Activated naive CD8-positive, alpha-beta T cell treated with anti-CD3 and anti-CD28 coated beads for 36 hours (primary cell): ENCODE measurements at places on chromosomes 16 and 17. TPM values are rescaled to one million over a fixed set of nuclear protein-coding genes. Genes with fewer than 3 reads are reported as not detected.

GRCh38 chr17:7406235-7406825 is 1.3 kb upstream of the NLGN2 start:
- no peak for DNase-seq

DNA sequence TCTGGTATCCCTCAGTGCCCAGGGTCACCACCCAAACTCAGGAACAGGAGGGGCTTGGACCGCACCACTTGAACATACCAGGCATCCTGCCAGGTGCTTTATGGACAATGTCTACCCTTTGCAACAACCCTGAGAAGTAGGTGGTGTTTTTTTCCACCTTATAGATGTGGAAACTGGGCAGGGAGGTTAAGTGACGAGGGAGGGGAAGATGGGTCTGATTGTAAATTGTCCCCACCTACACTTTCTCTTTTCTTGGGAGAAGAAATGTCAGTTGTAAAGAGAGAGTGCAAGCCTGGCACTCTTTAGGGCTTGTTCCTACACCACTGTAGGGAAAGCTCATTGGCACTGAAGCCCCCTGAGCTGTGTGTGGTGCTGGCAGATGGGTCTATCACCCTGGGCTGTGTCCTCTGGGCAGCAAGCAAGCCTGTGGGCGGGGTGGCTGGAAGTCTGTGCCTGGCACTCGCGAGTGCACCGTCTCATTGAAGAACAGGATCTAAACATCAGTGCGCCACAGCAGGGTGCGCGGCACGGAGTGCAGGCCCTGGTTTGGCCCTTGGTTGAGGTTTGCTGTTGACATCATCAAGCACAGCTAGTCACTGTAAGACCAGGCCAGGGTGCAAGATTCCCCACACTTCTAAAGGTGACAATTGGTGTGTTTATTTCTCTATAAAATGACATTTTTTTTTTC is 15.1 kb downstream of the NOD2 start:
- no peak for DNase-seq

DNA sequence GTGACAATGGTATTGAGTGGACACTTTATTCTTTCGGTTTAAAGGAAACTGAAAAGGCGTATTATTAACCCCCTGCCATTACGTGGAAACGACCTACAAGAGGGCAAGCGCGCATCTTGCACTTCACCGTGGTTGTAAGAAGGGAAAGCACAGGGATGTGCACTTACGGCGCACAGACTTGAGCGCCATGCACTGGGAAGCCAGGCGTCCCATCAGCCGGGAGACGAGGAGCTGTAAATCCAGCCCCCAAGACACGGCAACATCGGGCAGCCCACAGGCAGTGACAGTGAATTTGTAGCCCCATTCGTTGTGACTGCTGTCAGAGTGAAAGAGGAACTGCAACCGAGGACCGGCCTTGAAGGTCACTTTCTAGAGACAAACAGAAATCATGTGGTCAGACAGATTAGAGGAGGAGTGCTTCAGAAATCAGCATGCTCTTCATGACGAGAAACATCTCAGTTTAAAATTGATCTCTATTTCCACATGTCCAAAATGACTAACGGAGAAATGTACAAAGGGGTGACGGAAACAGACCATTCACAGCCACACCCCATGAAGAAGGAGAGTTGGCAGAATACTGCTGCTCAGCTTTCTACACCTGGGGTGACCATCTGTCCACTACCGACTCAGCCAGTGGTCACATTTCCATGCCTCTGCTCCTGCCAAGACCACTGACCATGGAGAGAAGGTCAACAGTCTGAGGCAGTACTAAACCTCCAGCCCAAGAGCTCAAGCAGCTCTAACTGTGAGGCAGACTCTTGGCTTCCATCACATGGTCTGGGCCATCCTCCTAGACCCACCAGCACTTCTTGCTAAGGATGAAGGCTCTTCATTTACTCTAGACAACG is 68.6 kb downstream of the ZZEF1 start:
- DNase-seq, result no peak

Gene PDK2
- 12.9 TPM for total RNA-seq

DNA sequence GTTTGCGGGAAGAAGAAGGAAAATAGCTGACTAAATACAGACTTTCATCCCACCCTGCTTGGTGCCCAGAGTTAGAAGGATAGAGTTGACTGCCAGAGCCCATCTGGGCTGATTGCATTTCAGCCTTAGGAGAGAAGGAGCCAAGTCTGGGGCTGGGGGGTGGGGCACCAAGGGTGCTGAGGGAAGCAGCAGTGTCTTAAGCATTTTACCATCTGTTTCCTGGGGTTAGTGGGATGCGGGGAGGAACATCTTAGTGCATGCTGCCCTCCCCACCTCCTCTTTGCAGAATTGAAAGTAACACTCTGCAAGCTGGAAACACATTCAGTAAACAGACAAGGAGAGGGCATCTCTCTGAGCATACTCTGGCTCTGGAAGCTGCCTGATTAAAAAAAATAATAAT is 1.5 kb upstream of the ARL5C start:
- DNase-seq, result no peak

Gene SLFN14
- total RNA-seq, result 0.14 TPM

DNA sequence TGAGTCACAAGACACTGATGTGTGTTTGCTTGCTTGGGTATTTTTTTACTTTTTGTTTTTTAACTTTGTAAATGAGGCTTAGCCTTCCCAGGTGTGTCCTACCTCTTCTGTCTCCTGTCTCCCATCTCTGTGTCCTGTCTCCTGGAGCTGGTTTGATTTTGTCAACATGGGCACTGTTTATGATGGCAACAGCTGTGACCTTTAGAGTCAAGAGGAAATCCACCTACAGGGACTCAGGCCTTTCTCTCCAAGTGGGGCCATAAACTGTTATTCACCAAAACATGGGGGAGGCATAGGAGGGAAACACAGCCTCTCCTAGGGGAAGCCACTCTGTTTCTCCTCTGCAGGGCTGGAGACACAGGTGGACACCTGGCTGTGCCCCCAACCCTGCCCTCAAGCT is 13.1 kb upstream of the PLCG2 start:
- DNase-seq, result no peak

Gene RBL2
- total RNA-seq, result 48.3 TPM

GRCh38 chr16:68273896-68274295 is 9.6 kb downstream of the SLC7A6 start:
- no peak for DNase-seq

Gene CPPED1
- 3.8 TPM for total RNA-seq

GRCh38 chr16:89853306-89853993 is 19.9 kb upstream of the TCF25 start:
- DNase-seq, result no peak

Gene IL21R
- 99.3 TPM for total RNA-seq

DNA sequence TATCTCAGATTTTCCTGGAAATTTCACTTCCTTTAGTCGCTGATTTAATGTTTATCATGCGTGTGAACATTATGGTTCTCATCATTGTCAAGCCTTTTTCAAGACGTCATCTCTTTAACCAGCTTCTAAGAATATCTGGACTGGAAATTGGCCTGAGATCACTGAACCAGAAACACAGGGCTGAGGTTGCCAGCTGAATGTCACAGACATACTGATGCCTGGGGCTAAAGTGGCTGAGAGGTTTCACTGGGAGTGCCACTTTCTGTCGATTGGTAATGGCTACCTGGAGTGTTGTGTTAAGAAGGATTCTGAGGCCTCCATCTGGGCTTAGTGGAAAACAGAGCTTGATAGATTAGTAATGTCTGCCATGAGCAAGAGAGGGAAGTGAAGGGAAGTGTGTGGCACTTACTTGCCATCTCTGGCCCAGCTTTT is 54.2 kb downstream of the CRISPLD2 start:
- no peak for DNase-seq

Gene DNAH9
- total RNA-seq, result not detected
